ENCODE measurements at places on chromosomes 7 and 10.
A peak's percentile ranks its signal among the peaks of the same experiment; 100 is the strongest.

DNA sequence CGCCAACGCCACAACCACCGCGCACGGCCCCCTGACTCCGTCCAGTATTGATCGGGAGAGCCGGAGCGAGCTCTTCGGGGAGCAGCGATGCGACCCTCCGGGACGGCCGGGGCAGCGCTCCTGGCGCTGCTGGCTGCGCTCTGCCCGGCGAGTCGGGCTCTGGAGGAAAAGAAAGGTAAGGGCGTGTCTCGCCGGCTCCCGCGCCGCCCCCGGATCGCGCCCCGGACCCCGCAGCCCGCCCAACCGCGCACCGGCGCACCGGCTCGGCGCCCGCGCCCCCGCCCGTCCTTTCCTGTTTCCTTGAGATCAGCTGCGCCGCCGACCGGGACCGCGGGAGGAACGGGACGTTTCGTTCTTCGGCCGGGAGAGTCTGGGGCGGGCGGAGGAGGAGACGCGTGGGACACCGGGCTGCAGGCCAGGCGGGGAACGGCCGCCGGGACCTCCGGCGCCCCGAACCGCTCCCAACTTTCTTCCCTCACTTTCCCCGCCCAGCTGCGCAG is 424 bp downstream of the EGFR start:
- no peak for DNase-seq

- no peak for DNase-seq
Measured at GRCh38 chr7:100722480-100723212, 2.4 kb downstream of the EPO start.

DNA sequence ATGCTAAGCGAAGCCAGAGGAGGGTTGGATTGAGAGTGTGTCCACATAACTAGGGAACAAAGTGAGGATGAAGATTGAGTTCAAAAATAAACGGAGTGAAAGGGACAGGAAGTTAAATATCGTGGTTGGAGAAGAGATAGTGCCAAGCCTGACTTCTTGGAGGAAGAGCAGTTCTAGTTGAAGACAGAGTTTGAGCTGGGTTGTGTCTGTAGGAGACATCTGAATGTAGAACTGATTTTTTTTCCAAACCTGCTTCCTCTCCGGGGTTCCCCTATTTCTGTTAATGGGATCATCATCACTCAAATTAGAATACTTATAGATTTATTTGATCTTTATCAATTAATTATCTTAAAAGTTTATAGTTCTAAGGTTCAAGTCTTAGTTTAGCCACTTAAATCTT is 35.6 kb downstream of the SP4 start:
- DNase-seq = no peak

GRCh38 chr10:131354380-131354779 is 42.9 kb upstream of the TCERG1L start:
- peak; percentile 48 for DNase-seq

DNA sequence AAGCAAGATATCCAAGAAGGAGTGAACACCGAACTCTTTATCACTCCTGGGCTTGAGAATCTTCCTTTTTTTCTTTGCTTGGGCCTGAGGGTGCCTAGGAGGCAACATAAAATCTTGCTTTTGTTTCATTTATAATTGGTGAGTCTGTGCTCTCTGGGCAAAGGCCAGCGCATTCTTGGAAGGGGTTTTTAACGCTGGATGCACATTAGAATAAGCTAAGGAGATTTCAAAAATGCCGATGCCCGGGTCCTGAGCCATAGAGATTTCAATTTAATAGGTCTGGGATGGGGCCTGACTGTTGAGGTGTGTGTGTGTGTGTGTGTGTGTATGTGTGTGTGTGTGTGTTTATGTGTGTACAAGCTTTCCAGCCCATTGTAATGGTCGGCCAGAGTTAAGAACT is 62.0 kb upstream of the SORCS3 start:
- DNase-seq = no peak

GRCh38 chr7:12703881-12704280 is 16.4 kb downstream of the ARL4A start:
- no peak for DNase-seq

DNA sequence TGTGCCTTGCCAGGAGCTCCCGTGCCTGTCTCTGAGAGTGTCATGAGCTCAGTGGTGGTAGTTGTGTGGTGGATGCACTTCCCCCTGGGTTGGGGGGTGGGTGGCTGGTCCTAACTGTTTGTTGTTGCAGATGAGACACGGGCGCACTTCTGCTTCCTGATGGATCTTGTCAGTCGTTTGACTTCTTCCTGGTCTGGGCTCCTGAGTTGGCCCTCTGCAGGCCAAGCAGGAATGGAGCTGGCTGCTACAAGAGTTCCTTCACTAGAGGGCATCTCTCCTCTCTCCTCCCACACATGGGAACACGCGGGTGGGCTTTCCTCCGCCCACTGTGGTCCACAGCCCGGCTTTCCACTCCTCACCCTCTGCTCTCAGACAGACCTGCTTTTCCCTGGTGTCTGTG is 82.0 kb downstream of the BMS1 start:
- DNase-seq = no peak

GRCh38 chr10:29643771-29644501 is 9.2 kb upstream of the SVIL start:
- no peak for DNase-seq

- no peak for DNase-seq
Measured at GRCh38 chr7:24192053-24192452, 91.9 kb upstream of the NPY start.

DNA sequence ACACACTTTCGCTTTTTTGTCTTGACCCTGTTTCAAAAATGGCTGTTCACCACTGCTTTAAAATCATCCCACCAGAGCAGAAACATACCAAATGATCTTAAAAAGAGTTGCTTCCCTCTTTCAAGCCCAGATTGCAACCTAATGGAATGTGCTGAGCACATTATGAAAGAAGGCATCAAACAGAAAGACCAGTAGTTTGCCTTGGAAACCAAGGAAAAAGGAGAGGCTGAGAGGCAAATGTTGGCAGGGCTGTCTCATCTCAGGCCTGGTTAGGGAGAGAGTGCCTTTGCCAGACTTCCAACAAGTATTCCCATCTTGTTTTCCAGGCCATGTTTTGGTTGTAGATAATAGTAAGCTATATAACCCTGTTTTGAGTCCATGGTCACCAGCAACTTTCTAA is 64.3 kb downstream of the ABCB4 start:
- DNase-seq = no peak

- no peak for DNase-seq
Measured at GRCh38 chr7:2633538-2634266, 1.9 kb downstream of the TTYH3 start.

All from right renal pelvis (tissue), 4 donors.